ENCODE measurements at places on chromosomes 4 and X.

- no peak for DNase-seq
These were observed 599.1 kb downstream of the RPA4 start for GRCh38 chrX:97482666-97483300.

DNA sequence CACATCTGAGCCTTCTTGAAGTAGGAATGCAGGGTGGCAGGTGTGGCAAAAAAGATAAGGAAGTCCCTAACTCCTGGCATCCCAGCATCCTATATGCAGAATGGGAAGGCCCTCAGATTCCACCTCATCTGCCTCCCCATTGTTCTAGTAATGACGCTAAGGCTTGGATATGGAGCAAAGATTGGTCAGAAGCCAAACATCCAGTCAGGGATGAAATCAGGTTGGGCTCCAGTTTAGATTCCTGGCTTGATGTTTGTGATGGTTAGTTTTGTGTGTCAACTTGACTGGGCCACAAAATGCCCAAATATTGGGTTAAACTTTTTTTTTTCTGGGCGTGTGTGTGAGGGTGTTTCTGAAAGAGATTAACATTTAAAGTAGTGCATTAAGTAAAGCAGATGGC lies 39.6 kb upstream of the MAGEA4 start:
- no peak for DNase-seq

DNA sequence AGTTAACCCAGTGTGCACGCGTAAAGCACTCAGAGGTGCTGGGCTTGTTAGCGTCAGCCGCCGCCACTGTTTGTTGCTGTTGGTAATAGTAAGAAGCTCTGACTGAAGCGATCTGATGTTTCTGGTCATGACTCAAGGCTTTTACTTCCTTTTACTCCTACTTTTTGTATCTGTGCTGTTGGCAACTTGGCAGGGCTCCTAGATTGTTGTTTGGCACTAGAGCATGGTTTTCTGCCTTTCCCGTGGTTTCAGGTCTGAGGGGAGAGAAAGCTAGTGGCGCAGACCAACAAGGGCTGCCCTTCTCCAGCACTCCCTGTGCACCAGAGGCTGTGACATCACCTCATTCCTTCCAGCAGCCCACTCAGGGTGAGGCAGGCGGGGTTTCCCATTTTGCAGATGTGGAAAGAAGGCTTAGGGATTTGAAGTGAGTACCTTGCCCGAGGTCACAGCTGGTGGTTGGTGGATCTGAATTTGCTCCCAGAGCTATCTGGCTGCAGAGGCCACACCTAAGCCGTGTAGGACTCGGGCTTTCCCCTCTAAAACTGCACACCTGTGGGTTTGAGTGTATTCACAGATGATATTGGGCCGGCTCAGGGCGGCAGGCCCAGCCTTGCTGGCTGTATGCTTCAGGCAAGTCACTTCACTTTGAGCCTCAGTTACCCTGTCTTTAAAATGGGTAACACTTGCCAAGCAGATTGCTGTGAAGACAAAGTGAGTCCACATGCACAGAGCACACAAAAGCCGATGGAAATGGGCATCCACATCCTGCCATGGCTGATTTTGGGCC lies 51.2 kb upstream of the TADA2B start:
- DNase-seq, result no peak

DNA sequence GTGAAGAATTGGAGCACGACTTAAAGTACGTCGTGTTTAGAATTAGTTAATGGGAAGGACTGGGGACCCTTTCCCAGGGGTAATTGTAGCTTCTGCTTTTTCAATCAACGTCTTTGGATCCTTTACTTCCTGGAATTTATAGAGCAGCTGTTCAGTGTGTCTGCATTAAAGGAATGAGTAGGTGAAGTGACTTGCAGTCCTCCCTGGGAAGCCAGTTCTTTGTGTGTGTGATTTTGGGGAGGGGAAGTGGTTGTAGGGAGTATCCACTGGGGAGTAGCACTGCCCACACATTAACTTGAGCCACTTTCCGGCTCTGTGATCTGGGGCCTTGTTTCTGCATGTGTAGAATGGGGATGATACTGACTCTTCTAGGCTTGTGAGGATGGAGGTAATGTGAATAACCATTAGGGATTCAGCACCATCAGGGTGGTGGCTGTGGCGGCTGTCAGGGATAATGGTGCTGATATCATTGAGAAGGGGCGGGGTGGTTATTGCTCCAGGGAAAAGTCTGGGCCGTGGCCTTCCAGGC lies 54.7 kb downstream of the TMEM131L start:
- DNase-seq, result no peak

DNA sequence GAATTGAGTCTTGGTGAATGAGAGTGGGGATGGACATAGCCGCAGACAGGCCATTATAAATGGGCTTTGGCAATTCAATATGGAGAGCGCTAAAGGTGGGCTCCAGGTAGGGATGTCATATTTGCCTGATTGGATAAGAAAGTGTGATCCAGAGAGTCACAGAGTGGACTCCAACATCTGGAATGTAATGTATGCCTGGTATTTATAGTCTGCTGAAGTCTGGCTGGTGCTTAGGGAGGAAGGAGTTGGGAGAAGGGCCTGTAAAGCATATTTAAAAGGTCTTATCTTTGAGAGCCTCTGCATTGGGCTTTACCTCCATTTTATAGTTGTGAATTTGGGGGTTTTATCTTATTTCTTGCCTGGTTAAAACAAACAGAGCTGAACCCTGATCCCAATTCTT lies 153.2 kb downstream of the GALNTL6 start:
- no peak for DNase-seq

GRCh38 chr4:17773135-17773698 lies 8.2 kb downstream of the FAM184B start:
- no peak for DNase-seq

- no peak for DNase-seq
These were observed 1180.8 kb upstream of the PABPC4L start for GRCh38 chr4:135382280-135382959.

- no peak for DNase-seq
These were observed 581.9 kb upstream of the PITX2 start for GRCh38 chr4:111204797-111205196.

DNA sequence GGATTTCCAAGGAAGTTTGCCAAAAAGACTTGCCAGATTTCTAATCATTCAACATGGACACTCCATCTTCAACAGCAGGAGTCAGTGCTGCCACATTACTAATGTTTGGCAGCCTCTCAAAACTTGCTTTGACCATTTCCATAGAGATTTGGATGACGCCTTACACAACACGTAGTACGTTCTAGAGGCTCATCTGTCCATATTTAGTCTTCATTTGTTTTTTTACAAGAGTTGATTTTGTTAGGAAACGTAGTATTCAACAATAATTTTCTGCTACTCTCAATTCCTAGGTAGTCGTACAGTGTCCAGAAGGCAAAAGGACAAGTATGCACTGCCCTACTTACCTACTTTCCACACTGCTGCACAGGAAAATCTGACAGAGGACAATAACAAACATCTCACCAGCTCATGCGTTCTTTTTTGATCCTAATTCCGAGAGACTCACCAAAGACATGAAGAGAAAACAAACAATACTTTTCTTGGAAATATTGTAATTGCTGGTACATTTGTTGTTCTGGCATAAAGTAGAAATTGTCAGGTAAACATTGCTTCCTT lies 117.3 kb downstream of the SNCA start:
- no peak for DNase-seq

DNA sequence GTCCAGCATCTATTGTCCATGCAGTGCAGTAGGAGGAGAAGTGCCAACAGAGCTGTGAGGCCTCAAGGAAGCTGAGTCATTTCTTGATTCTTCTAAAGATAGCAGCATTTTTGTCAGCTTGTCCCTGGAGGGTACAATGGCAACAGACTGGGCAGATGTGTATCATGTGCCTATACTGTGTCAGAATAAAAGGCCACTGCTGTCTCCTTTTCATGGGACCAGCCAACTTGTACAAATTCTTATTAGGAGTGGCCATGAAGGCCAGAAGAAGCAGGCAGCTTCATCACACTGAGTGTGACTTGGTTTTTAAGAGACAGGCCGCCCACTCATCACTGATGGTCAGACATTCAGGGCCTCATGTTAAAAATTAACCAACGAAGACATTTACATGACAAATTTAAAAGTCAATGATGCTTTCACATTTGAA lies 185.0 kb upstream of the FAM241A start:
- no peak for DNase-seq

GRCh38 chr4:170134821-170135220 lies 45.1 kb upstream of the AADAT start:
- no peak for DNase-seq

- DNase-seq, result no peak
These were observed 1993.8 kb downstream of the ARAP2 start for GRCh38 chr4:34250562-34250961.

DNA sequence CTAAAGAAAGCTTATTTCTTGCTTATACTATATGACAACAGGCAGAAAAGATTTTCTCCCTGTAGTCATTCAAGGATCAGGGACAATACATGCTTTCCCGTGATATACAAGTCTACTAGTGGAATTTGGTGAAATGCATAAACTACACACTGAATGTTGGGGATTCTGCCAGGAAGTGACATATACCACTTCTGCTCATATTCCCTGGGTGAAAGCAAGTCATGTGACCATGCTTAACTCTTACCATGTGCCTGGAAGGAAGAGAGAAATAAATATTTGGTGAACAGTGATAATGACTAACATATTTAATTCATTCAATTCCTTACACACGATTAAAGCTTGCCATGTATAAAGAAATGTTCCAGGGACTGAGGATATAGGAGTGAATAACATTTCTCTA lies 534.6 kb downstream of the PPARGC1A start:
- no peak for DNase-seq

DNA sequence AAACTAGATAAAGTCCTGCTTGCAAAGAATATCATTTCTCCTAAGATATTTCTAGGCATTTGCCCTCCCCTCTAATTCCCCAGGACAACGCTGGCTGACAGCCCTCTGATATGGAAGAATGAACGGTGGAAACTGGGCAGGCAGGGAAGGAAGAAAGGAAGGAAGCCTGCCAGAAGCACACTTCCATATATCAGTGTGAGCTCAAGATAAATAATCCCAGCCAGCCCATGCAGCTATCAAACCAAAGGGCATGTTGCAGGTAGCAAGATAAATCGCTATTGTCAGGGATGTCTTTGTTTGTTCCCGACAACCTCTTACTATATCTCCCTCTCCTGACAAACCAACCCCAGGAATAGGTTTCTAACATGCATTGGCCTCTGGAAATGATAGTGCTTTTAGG lies 412.8 kb downstream of the HNRNPD start:
- no peak for DNase-seq

Data from activated CD8-positive, alpha-beta memory T cell treated with anti-CD3 and anti-CD28 coated beads, Interleukin-2, amount 50 U/mL, for 48 hours (primary cell).